PC-9 (cell line): ENCODE measurements at places on chromosomes 16 and 17.
A peak's percentile ranks its signal among the peaks of the same experiment; 100 is the strongest.

DNA sequence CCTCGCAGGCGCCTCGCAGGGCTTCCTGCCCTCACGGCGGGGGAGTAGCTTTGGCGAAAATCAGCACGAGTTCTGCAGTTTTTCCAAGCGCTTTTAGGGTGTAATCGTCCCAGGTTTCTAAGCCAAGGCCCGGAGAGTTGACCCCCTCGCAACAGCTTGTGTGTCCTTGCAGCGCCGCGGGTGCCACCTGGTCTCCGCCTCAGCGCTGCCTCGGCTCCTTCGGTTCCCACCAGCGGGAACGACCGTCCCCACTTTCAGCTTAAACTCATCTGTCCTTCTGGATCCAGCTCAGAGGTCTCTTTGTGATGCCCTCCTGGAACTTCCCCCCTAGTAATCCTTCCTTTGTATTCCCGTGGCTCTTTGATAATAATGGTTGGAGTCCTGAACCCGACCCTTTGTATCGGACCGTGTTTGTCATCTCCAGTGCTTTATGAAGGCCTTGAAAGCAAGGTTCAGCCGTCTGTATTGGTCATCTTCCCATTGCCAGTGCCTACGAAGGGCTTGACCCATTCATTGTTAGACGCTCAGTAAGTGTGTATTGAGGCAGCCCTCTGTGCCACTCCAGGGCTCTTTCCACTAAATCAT lies 858 bp upstream of the SMARCE1 start:
- no peak for DNase-seq
- H3K4me3 ChIP-seq, result peak overlapping the region; percentile 89
- peaks cover 21% of the 10 kb centered on the region for H3K4me1 ChIP-seq
- H3K36me3 ChIP-seq, result peaks cover 27% of the 10 kb centered on the region
- no peaks in the 10 kb centered on the region for H3K27me3 ChIP-seq

DNA sequence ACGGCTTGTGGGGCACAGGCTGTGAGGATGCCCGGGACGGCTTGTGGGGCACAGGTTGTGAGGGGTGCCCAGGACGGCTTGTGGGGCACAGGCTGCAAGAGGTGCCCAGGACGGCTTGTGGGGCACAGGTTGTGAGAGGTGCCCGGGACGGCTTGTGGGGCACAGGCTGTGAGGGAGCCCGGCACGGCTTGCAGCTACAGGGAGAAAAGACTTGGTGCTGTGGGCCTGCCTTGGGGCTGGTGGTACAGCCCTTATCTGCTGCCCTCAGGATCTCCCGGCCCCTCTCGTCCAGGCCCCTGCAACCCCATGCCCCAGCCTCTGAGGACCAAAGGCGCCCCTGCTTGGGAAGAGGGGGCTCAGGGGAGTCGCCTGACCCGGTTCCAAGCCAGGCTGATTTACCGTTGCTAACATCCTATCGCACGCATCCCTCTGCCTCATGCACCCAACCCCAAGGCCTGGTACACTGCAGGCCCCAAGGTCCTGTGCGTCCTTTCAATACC lies 5.0 kb upstream of the HBM start:
- no peak overlapping the region for H3K4me3 ChIP-seq
- no peaks in the 10 kb centered on the region for H3K36me3 ChIP-seq
- no peak for DNase-seq
- H3K27me3 ChIP-seq, result peaks cover 31% of the 10 kb centered on the region

- DNase-seq, result no peak
- no peaks in the 10 kb centered on the region for H3K4me1 ChIP-seq
- H3K27me3 ChIP-seq, result no peaks in the 10 kb centered on the region
- no peaks in the 10 kb centered on the region for H3K36me3 ChIP-seq
- no peak overlapping the region for H3K27ac ChIP-seq
Measured at GRCh38 chr16:81869326-81869725, 90.2 kb downstream of the PLCG2 start.

- peaks cover 11% of the 10 kb centered on the region for H3K36me3 ChIP-seq
- no peak overlapping the region for H3K4me3 ChIP-seq
- no peaks in the 10 kb centered on the region for H3K27me3 ChIP-seq
- 0 out of 2 replicates have a peak overlapping the region, but pooled peaks have one; percentile 19 for H3K27ac ChIP-seq
Measured at GRCh38 chr17:29138184-29138955, 41.8 kb downstream of the MYO18A start.

- H3K4me3 ChIP-seq, result no peak overlapping the region
- H3K27me3 ChIP-seq, result no peaks in the 10 kb centered on the region
- peak overlapping the region; percentile 75; the same call in 1 of the 2 replicates for H3K27ac ChIP-seq
- peaks cover 39% of the 10 kb centered on the region for H3K4me1 ChIP-seq
Measured at GRCh38 chr17:50219939-50220465, 18.6 kb upstream of the COL1A1 start.

- no peaks in the 10 kb centered on the region for H3K4me1 ChIP-seq
- H3K27ac ChIP-seq, result no peak overlapping the region
- H3K27me3 ChIP-seq, result peaks cover 26% of the 10 kb centered on the region
- no peaks in the 10 kb centered on the region for H3K36me3 ChIP-seq
- no peak for DNase-seq
Measured at GRCh38 chr17:36680701-36681202, 79.4 kb downstream of the MRM1 start.

- peak; percentile 67 for DNase-seq
- no peaks in the 10 kb centered on the region; the same call in 1 of the 2 replicates for H3K27me3 ChIP-seq
- H3K27ac ChIP-seq, result no peak overlapping the region
- no peaks in the 10 kb centered on the region for H3K36me3 ChIP-seq
- H3K4me1 ChIP-seq, result no peaks in the 10 kb centered on the region
Measured at GRCh38 chr16:23060458-23061320, 88.6 kb downstream of the USP31 start.

GRCh38 chr16:74650966-74651567 lies 15.6 kb downstream of the RFWD3 start:
- DNase-seq, result no peak
- no peak overlapping the region for H3K4me3 ChIP-seq
- 0 out of 2 replicates have a peak, but pooled peaks cover 8% of the 10 kb centered on the region for H3K4me1 ChIP-seq
- H3K27me3 ChIP-seq, result no peaks in the 10 kb centered on the region
- H3K36me3 ChIP-seq, result peaks cover 24% of the 10 kb centered on the region

DNA sequence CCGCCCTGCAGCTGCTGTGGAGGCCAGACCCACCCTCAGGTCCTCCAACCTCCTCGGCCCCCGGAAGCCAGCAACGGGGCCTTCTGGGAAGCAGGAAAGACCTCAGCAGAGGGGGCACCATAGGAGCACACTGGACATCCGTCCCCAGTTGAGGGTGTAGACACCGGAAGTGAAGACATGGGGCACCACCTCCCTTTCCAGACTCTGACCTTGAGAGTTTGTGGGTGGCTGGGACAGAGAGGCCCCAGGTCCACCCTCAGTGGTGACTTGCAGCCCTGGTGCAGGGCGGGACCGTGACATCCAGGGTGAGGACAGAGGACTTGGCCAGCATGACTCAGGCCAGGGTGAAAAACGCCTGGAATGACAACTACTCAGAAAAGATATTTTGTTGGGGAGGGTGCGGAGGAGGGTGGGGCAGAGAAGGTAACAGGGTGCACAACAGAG lies 19.9 kb downstream of the CEP295NL start:
- peaks cover 48% of the 10 kb centered on the region for H3K4me1 ChIP-seq
- no peaks in the 10 kb centered on the region for H3K36me3 ChIP-seq
- DNase-seq, result peak; percentile 94
- H3K4me3 ChIP-seq, result peak overlapping the region; percentile 39; the same call in 1 of the 2 replicates
- H3K27ac ChIP-seq, result peak overlapping the region; percentile 93

- H3K4me3 ChIP-seq, result peak overlapping the region; percentile 78
- H3K27ac ChIP-seq, result no peak overlapping the region
- peaks cover 8% of the 10 kb centered on the region for H3K4me1 ChIP-seq
- H3K27me3 ChIP-seq, result no peaks in the 10 kb centered on the region
- H3K36me3 ChIP-seq, result 0 out of 2 replicates have a peak, but pooled peaks cover 5% of the 10 kb centered on the region
Measured at GRCh38 chr16:22296225-22297113, 740 bp upstream of the POLR3E start.
